ENCODE measurements at places on chromosomes 13 and 19.

- DNase-seq: no peak
Observed at GRCh38 chr13:43297967-43298678, 274.7 kb downstream of the DNAJC15 start.

- DNase-seq: no peak
Observed at GRCh38 chr13:75993823-75994222, 357.7 kb downstream of the LMO7 start.

- peak; percentile 10 for DNase-seq
Observed at GRCh38 chr13:74074723-74075122, 59.5 kb downstream of the KLF12 start.

DNA sequence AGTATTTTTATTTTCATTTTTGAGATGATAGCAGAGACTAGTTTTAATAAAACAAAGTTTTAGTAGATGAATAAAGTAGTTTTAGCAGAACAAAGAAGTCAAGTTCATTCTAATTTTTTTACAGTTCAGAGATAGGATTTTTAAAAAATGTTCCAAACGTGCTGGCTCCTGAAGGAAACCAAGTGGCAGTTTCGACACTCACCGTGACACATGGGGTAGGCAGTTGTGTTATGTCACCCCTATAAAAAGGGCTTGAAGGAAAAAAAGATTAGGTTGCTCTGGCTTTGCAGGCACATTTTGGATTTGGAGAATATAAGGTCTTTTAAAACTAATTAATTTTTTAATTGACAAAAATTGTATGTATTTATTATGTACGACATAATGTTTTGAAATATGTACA, 305.2 kb downstream of the NDFIP2 start:
- no peak for DNase-seq

GRCh38 chr19:30371960-30372824, at the start of gene ZNF536:
TSS of gene ZNF536 (plus strand) at chr19:30372384. CDS start at chr19:30443563, 71,179 bp downstream.
- no peak for DNase-seq
